Inflammatory macrophage treated with lipopolysaccharide for 1 hour (primary cell): ENCODE measurements at places on chromosomes 7 and 10.
A peak's percentile ranks its signal among the peaks of the same experiment; 100 is the strongest.

DNA sequence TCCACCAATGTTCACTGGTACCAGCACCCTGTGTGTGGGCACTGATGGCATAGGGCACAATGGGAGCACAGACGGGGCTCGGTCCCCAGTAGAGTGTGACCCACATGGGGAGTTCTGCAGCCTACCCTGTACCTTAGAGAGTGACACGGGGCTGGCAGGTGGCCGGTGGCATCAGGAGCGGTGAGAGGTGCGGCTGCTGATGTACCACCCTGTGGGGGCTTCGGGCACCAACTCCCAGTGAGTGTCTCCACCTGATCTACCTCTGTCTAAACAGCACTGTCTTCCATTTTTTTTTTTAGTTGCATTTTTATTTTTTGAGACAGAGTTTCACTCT, 4.1 kb downstream of the JAKMIP3 start:
- no peak for DNase-seq

DNA sequence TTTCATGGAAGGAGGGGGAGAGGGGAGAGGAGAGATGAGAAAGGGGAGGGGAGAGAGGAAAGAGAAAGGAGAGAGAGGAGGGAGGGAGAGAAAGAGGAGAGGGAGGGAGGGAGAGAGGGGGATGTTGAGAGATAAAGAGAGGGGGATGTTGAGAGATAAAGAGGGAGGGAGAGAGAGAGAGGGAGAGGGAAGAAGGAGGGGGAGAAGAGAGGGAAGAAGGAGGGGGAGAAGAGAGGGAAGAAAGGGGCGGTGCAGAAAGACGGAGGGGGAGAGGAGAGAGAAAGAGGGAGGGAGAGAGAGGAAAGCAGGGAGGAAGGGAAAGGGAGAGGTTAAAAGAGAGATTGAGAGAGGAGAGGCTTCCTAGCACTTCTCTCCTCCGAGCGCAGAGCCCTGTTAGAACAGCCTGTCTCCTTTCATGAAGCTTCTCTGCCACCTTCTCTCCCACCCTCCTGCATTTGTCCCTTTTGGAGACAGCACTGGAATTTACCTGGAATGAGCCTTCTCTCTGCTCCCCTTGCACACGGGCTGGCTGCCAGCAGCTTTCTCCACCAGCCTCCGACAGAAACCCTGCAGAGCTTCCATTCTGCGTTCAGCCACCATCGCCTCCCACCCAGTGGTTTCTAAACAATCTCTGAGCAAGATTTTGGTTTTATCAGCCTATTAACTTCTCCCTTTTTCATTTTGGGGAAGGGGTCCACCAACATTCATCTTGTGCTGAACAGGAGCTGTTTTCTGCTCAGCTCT, 74.0 kb upstream of the CARD11 start:
- no peak for DNase-seq

DNA sequence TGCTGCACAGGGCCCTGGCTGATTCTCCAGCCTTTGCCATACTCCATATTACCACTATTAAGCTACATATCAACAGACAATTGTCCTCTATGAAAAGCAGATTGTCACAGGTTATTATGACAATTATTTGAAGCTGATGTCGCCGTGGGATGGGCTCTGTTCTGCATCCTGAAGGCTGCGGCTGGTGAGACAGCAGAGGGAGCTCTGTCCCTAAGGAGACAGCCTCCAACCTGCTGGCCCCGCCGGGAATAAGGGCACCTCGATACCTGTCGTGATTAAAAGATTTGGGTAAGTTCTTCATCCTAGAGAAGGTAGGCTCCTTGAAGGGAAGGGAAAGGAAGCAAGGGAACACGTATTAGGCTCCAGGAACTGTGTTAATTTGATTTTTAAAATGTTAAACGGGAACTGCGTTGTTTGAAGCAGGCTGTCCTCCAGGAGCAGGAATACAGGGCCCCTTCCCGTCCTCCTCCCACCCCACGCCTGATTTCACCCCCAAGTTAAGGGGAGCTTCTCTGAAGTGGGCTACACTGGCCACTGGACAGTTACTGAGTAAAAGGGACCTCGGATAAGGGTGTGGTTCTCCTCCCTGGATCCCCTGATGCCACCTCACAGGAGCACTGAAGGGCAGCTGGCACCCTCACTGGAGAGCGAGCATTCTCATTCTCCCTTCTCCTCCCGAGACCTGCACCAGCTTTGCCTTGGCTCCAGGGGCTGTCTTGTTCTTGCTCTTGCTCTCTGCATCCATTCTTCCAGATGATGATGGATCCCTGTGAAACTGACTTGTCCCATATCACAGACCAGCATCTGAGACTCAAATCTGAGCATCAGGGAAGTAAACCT, 11.8 kb upstream of the TIAL1 start:
- DNase-seq, result peak; percentile 53

- DNase-seq, result no peak
Measured at GRCh38 chr10:109587366-109587765, 335.9 kb downstream of the XPNPEP1 start.

DNA sequence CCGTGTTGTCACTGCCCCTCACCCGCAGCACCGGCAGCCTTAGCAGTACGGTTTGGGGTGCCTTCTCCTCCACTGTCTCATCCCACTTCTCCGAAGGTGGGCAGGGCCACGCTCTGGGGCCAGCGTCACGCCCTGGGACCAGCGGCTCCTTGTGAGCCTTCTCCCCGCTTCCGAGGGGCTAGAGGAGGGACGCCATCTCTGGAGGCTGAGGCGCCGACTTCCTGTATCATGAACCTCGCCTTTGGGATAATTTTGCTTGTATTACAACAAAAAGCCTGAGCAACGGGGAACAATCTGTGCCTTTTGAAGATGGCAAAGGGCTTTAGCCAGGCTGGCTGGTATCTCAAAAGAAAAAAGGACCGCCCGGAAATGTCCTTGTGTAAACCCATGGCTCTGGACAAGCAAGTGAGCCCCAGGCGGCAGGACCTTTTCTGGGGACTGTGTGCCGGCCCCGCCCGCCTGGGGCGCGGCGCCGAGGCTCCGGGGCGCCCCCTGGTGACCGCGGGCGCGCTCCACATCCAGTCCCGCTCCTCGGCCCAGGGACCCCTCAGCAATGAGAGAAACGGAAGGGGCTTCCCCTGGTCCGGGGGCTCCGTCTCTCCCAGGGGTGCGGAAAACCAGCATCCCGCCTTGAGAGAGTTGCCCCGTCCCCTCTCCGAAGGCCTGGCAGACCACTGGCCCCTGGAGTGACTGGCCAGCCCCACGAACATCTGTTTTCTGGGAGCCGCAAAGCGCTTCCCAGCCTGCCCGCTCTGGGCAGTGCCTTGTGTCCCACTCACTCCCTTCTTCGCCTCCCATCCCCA, 3.8 kb downstream of the DEPP1 start:
- DNase-seq, result peak; percentile 74
